ENCODE measurements at places on chromosomes 7 and 10.

DNA sequence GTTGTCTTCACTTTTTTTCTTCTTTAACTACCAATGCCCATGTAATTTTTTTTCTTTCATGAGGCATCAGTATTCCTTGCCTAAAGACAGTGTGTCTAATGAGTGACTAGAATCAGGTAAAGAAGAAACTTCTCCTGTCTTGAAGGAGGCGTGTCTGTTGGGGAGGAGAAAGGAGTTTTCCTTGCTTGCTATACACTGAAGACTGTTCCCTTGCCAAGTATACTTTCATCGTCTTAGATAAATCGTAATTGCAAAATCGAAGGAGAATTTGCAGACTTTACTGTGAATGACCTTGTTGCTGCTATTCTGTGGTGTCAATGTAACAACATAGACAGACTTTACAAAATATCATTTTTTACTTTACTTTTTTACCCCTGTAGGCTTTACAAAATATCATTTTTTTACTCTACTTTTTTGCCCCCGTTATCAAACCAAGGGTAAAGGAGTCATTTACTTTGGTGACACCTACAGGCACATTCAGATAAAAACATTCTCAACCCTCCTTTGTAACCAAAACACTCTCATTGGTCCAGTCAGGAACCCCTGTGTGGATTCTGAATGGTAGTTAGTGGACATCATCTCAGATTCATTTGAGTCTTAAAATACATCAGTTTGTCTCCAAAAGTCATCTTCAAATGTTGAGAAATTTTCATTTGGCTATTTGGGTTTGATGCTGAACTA is 232.4 kb downstream of the AHR start:
- no peaks in the 10 kb centered on the region for H3K27me3 ChIP-seq
- no peak overlapping the region for H3K4me3 ChIP-seq
- DNase-seq = no peak
- no peaks in the 10 kb centered on the region for H3K4me1 ChIP-seq
- no peaks in the 10 kb centered on the region for H3K36me3 ChIP-seq
- H3K27ac ChIP-seq = no peak overlapping the region

- no peak overlapping the region for H3K27ac ChIP-seq
- H3K36me3 ChIP-seq = peaks cover 6% of the 10 kb centered on the region
- H3K27me3 ChIP-seq = no peaks in the 10 kb centered on the region
- DNase-seq = no peak
- H3K4me1 ChIP-seq = peaks cover 15% of the 10 kb centered on the region
Observed at GRCh38 chr7:114919587-114919986, 2.3 kb upstream of the MDFIC start.

DNA sequence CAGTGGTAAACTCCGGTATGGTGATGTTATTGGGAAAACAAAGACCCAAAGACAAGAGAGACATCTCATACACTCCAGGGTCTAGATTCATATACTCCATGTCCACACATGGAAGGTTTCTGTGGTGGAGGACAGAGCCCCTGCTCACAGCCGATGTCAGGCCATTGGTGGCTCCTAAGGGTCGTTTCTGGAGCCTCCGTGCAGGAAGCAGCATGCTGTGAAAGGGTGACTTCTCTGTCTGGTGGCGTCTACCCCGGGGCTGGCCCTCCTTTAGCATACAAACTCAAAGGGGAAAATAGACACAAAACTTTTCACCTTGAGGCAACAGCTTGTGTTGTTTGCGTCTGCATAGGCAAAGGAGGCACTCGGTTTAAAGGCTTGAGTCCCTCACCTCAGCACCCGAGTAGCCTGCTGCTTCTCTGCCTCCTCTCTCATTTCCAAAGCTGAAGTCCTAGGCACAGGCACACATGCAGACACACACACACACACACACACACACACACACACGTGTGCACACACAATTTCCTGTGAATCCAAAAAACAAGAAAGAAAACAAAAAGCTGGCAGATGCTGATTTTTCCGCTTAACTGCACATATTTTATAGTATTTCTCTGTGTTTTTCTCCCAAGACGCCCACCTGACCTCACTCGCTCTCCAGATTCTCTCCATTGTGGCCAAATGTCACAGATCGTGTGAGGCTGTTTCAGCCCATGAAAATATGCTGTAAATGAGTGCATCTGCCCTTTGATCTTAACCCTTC is 601.4 kb upstream of the MGMT start:
- no peaks in the 10 kb centered on the region for H3K27me3 ChIP-seq
- no peak for DNase-seq
- H3K4me3 ChIP-seq = no peak overlapping the region
- H3K36me3 ChIP-seq = no peaks in the 10 kb centered on the region
- H3K27ac ChIP-seq = no peak overlapping the region

- no peak overlapping the region for H3K27ac ChIP-seq
- no peak for DNase-seq
- no peaks in the 10 kb centered on the region for H3K27me3 ChIP-seq
- peaks cover 18% of the 10 kb centered on the region for H3K4me1 ChIP-seq
- H3K4me3 ChIP-seq = no peak overlapping the region
- H3K36me3 ChIP-seq = no peaks in the 10 kb centered on the region
Observed at GRCh38 chr7:7919449-7919945, 49.1 kb upstream of the GLCCI1 start.

- H3K4me1 ChIP-seq = peaks cover 60% of the 10 kb centered on the region
- H3K4me3 ChIP-seq = peak overlapping the region; percentile 98
- DNase-seq = no peak
- H3K36me3 ChIP-seq = peaks cover 10% of the 10 kb centered on the region
Observed at GRCh38 chr7:123746055-123746454, 2.7 kb downstream of the WASL start.

DNA sequence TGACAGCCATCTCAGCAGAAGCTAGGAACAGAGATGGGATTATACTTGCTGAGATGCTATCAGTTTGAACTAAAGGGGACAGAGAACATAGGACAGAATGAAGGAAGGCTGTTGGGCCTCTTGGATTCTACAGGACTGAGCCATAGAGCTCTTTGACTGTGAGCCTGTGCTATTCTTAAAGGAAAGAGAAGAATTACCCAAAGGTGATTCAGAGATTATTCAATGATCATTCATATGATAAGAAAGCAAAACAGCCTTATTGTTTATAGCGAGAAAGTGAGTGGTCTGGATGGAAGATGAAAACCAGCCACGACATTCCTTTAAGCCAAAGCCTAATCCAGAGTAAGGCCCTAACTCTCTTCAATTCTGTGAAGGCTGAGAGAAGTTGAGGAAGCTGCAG is 69.7 kb upstream of the NEUROD6 start:
- H3K27me3 ChIP-seq = no peaks in the 10 kb centered on the region
- no peaks in the 10 kb centered on the region for H3K4me1 ChIP-seq
- no peak overlapping the region for H3K4me3 ChIP-seq

GRCh38 chr7:90834771-90835170 is 238.7 kb downstream of the CDK14 start:
- no peak overlapping the region for H3K27ac ChIP-seq
- no peak overlapping the region for H3K4me3 ChIP-seq
- H3K27me3 ChIP-seq = no peaks in the 10 kb centered on the region
- no peak for DNase-seq
- no peaks in the 10 kb centered on the region for H3K36me3 ChIP-seq

DNA sequence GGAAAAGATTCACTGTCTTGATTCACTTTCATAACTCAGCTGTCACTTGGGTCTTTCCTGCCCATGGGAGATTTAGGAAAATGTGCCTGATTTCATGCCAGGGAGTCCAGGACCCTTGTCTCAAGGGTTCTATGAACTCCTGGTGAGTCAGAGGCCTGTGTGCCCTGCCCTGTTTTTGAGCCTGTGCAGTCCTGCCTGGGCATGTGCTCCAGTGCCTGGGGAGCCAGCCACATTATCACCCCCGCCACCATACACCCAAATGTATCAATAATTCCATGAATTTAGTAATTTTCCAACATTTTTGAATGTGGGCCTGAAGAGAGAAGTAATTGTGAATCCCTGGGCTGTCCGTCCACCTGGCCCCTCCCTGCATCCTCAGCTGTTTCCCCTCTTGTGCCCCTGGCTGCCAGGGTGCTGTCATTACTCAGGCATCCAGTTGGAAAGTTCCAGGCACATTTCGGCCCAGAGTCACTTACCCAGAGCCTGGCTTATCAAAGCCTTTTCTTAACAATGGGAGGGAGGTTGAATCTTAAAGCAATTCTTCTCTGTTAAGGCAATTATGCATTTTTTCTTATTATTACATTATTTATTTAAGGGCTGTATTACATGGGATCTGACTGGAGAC is 287.8 kb upstream of the CDC14C start:
- H3K27me3 ChIP-seq = no peaks in the 10 kb centered on the region
- H3K27ac ChIP-seq = no peak overlapping the region
- H3K4me1 ChIP-seq = no peaks in the 10 kb centered on the region
- no peaks in the 10 kb centered on the region for H3K36me3 ChIP-seq
- H3K4me3 ChIP-seq = no peak overlapping the region

- H3K27ac ChIP-seq = no peak overlapping the region
- H3K27me3 ChIP-seq = no peaks in the 10 kb centered on the region
- no peak overlapping the region for H3K4me3 ChIP-seq
- no peak for DNase-seq
- no peaks in the 10 kb centered on the region for H3K36me3 ChIP-seq
Observed at GRCh38 chr7:108079648-108080591, 50.2 kb downstream of the LAMB4 start.

GRCh38 chr7:81501220-81501619 is 268.6 kb downstream of the HGF start:
- no peak overlapping the region for H3K4me3 ChIP-seq
- no peak for DNase-seq
- no peaks in the 10 kb centered on the region for H3K4me1 ChIP-seq
- no peak overlapping the region for H3K27ac ChIP-seq
- H3K36me3 ChIP-seq = no peaks in the 10 kb centered on the region

- no peak overlapping the region for H3K4me3 ChIP-seq
- no peak for DNase-seq
- no peaks in the 10 kb centered on the region for H3K4me1 ChIP-seq
- H3K27ac ChIP-seq = no peak overlapping the region
Observed at GRCh38 chr7:137818036-137818435, 28.7 kb downstream of the DGKI start.

DNA sequence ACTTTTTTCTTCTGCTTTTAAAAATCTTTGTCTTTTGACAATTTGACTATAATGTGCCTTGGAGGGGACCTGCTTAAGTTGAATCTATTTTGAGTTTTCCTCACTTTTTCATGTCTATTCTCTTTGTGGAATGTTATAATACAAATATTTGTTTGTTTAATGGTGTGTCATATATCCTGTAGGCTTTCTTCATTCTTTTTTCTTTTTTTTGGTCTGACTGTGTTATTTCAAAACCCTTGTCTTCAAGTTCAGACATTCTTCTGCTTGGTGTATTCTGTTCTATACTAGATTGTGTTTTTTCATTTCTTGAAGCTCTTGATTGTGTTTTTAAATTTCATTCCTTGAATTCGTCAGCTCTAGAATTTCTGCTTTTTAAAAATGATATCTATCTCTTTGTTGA is 228.2 kb downstream of the STK31 start:
- no peak overlapping the region for H3K4me3 ChIP-seq
- no peak overlapping the region for H3K27ac ChIP-seq
- DNase-seq = no peak
- no peaks in the 10 kb centered on the region for H3K27me3 ChIP-seq

GRCh38 chr10:125783957-125784356 is 8.3 kb upstream of the MMP21 start:
- no peaks in the 10 kb centered on the region for H3K4me1 ChIP-seq
- no peak overlapping the region for H3K4me3 ChIP-seq

DNA sequence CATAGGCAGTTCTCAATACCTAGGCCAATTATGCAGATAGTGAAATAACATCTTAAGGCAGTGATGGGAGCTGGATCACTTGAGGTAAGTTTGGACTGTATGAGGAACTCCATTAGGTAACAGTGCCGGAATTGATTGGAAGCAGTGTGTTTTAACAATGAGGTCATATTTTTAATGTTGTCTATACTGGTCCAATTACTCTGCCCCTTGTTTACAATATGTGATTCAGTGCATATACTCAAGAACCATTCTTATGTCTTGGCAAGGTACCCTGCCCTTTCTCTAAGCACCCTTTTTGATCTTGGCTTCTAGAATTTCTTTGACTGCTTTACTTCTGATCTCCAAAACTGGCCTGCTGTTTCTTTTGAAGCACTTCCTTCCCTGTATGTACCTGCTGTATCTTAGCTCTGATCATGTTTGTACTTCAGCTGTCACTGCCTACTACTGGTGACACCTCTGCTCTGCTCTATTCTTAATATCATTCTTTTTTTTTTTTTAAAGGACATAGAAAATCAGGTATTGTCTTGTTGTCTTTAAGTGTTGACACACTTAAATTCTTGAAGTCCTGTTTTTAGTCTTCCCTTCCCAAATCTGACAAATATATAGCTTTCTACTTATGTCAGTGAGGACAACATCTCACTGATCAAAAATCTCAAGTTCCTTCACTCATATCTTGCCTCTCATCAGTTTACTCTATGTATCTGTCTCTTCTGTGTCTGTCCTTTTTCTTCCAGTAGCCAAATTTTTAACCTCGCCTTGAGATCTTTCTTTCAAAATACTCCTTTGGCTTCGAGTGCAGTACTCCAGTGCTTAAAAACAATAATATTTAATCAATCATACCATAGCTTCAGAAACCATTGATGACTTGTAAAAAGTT is 46.4 kb upstream of the RPA3 start:
- H3K4me1 ChIP-seq = peaks cover 36% of the 10 kb centered on the region
- 0 out of 2 replicates have a peak overlapping the region, but pooled peaks have one; percentile 3 for H3K27ac ChIP-seq
- H3K4me3 ChIP-seq = no peak overlapping the region
- H3K27me3 ChIP-seq = no peaks in the 10 kb centered on the region
- H3K36me3 ChIP-seq = no peaks in the 10 kb centered on the region
- DNase-seq = no peak

DNA sequence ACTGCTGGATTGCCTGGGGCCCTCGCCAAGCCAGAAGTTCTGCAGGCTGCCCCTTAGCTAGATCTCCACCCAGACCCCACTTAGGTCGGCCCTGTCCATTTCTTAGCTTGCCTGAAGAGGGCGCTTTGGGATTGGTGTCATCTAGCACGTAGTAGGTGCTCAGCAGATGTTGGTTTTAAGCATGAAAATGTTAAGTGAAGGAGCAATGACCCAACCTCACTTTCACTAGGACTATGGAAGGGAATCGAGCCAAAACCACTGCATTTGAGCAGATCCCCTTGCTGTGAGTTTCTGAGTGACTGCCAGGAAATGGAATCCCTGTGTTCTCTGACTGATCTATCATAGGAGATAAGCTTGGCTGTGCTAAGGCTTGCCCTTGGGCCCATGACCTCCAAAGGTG is 131.7 kb upstream of the EEPD1 start:
- no peak overlapping the region for H3K4me3 ChIP-seq
- peak; percentile 9 for DNase-seq
- no peaks in the 10 kb centered on the region for H3K36me3 ChIP-seq
- no peak overlapping the region for H3K27ac ChIP-seq

Data from DND-41 (cell line).